Activated CD4-positive, alpha-beta T cell treated with anti-CD3 and anti-CD28 coated beads, Interleukin-2, amount 50 U/mL, for 16 hours (primary cell): ENCODE measurements at places on chromosomes 2 and 18.

DNA sequence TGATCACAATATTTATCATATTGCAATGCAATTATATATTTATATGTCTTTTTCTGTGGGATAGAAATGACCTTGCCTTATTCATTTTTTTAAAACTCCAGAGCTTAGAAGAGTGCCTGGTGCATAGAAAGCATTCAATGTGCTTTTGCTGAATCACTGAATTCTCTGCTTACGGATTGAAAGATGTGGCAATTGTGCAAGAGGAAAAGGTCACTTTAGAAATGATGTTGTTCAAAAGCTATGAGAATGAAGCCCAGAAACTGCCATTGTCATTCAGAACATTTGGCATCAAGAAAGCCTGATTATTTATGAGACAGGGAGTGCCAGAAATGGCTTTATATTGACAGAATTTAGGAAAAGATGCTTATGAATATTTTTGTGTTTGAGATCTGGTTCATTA lies 678.6 kb upstream of the CDH2 start:
- DNase-seq = no peak

DNA sequence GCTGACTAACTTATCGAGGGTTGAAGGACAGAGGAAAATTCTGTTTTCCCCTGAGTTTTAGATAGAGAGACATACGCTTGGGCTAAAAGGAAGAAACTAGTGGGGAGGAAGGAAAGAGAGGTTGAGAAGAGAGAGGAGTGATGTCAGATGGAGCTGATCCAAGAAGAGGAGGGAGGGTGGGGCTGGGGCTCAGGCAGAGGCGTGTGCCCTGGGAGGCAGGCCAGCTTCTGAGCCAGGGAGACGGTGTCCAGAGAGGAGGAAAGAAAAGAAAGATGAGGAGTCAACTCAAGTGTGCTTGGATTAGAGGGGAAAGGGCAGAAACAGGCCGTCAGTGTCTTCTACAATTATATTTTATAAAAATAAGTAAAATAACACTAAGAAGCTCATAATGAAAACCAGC lies 56.2 kb downstream of the EMILIN2 start:
- DNase-seq = no peak

- no peak for DNase-seq
Observed at GRCh38 chr18:6748241-6748640, 18.7 kb downstream of the ARHGAP28 start.

- no peak for DNase-seq
Observed at GRCh38 chr2:202307690-202308089, 42.1 kb downstream of the NOP58 start.

- peak; percentile 37 for DNase-seq
Observed at GRCh38 chr18:51236225-51236624, 38.7 kb upstream of the MEX3C start.

DNA sequence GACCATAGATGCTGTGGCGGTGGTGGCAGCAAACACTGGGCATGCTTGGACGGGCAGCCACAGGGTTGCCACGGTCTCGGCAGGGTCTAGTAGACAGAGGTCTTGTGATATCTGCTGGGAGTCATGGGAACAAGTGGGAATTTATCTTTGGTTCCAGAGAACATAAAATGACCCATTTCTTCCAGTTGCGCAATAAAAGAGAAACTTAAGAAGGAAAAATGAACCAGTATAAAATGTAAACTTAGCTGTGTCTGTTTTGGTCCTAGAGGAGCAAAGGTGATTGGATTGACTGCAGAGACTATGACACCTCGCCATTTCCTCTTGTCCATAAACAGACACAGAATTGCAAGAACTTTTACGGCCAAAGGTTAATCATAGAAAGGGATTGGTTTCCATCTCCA lies 132.6 kb upstream of the RBBP8 start:
- DNase-seq = no peak

GRCh38 chr2:60094450-60094929 lies 459.0 kb downstream of the BCL11A start:
- DNase-seq = no peak

GRCh38 chr2:63614983-63615945 lies 26.5 kb downstream of the MDH1 start:
- DNase-seq = no peak

DNA sequence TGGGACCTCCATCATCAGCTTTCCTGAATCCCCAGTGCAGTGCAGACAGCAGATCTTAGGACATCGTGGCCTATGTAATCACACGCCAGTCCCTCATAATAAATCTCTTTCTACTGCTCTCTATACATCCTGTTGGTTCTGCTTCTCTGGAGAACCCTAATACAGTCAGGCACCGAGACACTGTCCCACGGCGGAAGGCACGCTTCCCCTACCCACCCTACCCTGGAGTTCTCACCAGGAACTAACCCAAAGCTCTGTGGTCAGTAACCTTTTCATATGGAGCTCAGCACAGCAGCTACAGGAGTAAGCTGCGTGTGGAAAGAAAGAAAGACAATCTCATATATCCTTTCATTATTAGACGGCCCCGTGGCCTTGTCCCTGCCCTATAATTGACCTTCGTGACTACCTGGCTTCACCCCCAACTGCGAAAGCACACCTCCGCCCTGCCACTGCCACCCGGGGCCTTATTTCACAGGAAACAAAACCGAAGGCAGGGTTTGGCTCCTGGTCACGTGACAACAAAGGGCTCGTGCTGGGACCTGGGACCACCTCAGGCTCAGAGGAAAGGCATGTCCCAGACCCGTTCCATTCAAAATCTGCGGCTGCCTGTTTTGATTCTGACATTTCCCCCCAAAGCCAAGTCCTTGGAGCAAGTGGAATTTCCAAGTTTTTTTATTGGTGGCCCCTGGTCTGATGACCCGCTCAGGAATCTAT lies 99.7 kb upstream of the ODC1 start:
- no peak for DNase-seq

GRCh38 chr2:166627893-166628292 lies 133.8 kb upstream of the SCN7A start:
- DNase-seq = no peak

- no peak for DNase-seq
Observed at GRCh38 chr18:48544661-48545415, 6.0 kb downstream of the CTIF start.

- no peak for DNase-seq
Observed at GRCh38 chr2:133557614-133558013, 10.6 kb downstream of the NCKAP5 start.

DNA sequence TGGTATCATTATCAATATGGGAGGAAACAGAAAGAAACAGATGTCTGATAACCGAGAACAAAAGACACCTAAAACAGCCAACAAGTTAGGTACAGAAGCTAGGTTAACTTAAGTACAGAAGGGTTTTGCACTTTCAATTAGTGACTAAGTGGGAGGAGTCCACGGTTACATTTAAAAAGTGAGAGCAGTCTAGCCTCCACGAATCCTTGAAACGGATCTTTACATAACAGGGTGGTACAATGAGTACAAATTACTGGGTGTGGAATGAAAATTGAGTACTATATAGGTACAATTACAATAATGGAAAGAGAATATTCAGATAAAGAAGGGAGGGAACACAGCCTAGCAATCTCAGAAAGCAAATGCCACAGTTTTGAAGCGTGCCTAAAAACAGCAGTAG lies 76.6 kb downstream of the TLK1 start:
- no peak for DNase-seq

GRCh38 chr18:67410075-67411070 lies 106.1 kb downstream of the DSEL start:
- no peak for DNase-seq

DNA sequence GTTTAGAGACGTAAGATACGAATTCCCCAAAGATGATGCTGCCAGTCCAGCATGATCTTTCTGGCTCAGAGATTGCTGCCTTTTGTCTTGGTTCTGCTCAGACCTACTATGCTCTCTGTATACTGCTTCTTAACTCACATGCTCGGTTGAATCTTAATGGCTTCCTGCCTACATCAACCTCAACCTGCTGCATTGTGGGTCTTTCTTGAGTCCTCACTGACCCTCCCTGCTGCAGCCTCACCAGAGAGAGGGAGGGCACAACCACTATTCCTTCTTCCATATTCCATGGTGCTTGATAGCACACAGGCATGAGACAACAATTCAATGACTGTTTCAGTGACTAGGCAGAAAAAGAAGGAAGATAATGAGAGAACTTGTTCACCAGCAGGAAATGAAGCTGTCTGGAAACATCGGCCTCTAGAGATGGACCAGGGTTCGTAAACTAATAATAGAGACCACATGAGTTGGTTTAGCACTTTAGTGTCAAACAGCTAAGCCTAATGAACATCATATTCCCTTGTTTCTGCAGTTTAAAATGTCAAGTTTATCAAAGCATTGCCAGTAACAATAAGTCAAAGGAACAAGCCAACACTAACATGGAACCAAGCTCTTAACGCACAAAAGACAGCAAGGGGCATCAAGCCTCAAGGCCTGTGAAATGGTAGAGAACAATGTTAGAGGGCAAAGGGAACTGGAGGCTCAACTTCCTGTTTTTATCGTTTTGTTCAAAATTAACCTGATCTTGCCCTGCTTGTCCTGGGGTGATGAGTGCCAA lies 333.9 kb downstream of the PDE11A start:
- no peak for DNase-seq

- DNase-seq = no peak
Observed at GRCh38 chr2:221524158-221524557, 47.9 kb downstream of the EPHA4 start.

GRCh38 chr2:235049719-235050118 lies 97.9 kb downstream of the SH3BP4 start:
- DNase-seq = no peak

- DNase-seq = peak; percentile 66
Observed at GRCh38 chr2:113887009-113887792, 2.7 kb upstream of the ACTR3 start.

- peak; percentile 49 for DNase-seq
Observed at GRCh38 chr2:85628658-85629057, 12.7 kb downstream of the USP39 start.

GRCh38 chr18:74961596-74961995 lies 247.3 kb downstream of the PTGR3 start:
- no peak for DNase-seq

GRCh38 chr2:118722976-118723375 lies 124.5 kb downstream of the EN1 start:
- no peak for DNase-seq

GRCh38 chr2:45884126-45884525 lies 232.7 kb downstream of the PRKCE start:
- DNase-seq = no peak

DNA sequence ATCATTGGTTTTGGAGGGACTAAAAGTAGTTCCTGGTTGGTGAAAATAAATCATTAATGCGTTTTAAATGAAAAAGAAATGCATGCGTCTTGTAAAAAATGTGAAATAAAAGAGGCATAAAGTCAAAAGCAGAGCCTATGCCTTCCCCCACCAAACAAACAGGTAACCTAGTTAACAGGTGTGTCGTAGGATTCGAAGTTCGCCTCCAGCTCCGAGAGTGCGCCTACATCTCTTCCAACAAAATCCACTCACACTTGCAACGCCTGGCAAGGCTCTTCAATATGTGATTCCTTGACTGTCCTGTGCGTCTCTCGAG lies 677 bp upstream of the SMAD4 start:
- DNase-seq = no peak

DNA sequence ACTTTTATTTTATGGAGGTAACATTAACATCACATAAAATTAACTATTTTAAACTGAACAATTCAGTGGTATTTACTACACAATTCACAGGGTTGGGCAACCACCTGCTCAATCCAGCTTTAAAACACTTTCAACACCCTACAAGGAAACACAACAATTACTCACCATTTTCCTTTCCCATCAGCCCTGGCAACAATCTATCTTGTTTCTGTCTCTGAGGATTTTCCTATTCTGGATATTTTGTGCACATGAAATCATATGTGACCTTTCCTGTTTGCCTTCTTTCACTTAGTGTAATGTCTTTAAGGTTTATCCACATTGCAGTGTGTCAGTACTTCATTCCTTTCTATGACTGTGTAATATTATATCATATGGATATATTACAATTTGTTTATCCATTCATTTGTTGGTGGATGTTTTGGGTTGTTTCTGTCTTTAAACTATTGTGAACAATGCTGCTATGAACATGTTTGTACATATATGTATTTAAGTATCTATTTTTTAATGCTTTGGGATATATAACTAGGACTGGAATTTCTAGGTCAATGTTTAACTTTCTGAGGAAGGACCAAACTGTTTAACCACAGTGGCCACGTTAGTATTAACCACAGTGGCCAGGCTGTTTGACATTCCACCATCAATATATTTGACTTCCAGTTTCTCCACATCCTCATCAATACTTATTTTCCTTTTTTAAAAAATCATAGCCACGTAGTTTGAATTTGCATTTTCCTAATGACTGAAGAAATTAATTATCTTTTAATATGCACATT lies 72.4 kb upstream of the KIF5C start:
- no peak for DNase-seq

- DNase-seq = no peak
Observed at GRCh38 chr2:135009339-135009738, 37.9 kb downstream of the MAP3K19 start.

- DNase-seq = peak; percentile 53
Observed at GRCh38 chr2:237662671-237663093, 35.3 kb downstream of the LRRFIP1 start.

DNA sequence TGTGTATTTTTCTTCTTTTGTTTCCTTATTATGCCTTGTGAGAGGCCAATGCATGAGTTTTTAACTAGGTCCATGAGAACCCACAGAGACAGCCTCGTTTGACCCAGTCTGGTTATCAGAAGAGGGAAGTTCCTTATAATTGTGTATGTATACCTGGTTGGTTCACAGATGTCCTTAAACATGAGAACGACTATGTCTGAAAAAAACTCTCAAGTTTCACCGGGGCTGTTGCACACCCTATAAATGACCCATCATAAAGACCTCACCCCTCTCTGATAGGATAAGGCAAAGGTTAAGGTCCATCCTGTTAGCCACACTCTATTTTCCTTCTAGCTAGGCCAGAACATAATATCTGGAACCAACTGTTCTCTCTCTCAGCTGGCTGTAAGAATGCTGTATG lies 42.7 kb upstream of the MSH2 start:
- DNase-seq = no peak

DNA sequence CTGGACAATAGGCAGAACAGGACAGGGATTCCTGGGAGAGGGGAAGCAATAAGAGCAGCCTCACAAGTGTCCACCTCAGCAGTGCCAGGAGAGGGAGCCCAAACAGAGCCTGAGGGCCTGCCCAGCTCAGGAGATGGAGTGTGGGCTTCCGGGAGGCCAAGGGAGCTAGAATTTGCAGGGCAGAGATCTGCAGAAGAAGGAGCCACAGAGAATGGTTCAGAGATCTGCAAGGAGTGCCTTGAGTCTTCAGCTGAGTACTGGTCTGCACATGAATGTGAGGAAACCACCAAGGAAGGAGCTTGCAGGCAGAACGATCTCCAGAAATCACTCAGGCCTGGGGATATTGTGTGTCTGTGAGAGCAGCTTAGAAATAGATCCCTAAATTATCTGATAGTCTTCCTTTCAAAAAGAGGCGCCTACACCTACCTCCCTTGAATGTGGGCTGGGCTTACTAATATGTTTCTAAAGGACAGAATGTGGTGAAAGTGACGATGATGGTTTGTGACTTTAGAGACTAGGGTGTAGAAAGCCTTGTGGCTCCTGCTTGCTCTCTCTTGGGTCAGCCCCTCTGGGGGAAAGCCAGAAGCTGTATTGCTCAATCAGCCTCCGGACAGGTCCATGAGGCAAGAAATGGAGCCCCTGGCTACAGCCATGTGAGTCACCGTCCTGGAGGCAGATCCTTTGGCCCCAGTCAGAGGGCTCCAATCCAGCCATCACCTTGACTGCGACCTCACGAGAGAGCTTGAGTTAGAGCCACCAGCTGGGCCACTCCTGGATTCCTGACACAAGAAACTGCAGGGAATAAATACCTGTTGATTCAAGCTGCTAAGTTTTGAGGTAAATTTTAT lies 7.6 kb upstream of the LPIN1 start:
- DNase-seq = peak; percentile 46
